NCI-H2029 treated with DMSO at 0.1 percent for 48 hours (cell line): ENCODE measurements at places on chromosomes 6 and 20.
A peak's percentile ranks its signal among the peaks of the same experiment; 100 is the strongest.

DNA sequence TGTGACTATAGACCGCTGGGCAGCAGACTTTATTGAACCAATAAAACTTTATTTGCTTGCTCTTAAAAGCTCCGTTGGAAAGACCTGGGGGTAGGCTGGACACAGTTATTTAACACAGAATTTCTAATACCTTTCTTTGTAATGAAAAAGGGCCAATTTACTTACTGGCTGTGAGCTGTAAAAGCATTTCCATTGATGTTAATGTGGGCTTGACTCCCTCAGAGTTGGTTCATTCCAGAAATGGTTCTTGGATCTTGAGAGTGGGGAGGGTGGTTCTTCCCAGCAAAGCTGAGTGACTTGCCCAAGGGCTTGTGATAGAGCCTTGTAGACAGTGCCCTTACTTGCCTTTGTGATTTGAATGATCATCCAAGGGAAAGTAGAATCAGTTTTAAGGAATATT lies 100.6 kb downstream of the SOX4 start:
- no peak for DNase-seq

GRCh38 chr6:134634466-134634865 lies 315.4 kb downstream of the ALDH8A1 start:
- no peak for DNase-seq

GRCh38 chr6:56951049-56951831 lies 3.7 kb upstream of the BEND6 start:
- DNase-seq = no peak

- no peak for DNase-seq
Observed at GRCh38 chr20:20683481-20684321, 28.7 kb downstream of the RALGAPA2 start.

- DNase-seq = no peak
Observed at GRCh38 chr6:26388014-26388413, 5.1 kb downstream of the BTN2A2 start.

GRCh38 chr6:121338366-121338765 lies 4.1 kb upstream of the TBC1D32 start:
- no peak for DNase-seq

DNA sequence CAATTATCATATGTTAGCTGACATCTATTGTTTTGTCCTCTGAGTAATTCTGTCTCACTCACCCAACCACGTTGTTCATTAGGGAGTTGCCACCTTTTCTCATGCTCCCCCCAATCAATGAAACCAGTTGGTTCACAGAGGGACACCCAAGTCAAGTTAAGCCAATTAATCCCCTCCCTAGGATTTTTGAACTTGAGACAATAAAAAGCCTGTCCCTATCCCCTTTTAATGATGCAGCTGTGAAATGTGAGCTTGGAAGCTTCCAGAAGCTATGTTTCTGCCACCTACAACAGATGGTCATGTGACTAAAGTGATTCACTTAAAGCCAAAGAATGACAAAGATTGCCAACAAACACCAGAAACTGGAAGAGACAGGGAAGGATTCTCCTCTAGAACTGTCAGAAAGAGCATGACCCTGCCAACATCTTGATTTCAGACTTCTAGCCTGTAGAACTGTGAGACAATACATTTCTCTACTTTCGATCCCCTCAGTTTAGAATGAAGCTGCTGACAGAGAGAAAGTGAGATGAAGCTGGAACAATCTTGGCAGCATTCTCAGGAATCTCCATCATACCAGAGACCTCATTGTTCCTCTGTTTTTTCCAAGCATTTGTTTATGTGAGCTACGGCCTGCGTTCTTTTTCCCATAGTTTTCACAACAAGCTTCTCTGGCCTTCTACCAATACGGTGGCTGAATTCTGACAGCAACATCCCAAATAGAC lies 57.8 kb upstream of the TPD52L1 start:
- DNase-seq = no peak

DNA sequence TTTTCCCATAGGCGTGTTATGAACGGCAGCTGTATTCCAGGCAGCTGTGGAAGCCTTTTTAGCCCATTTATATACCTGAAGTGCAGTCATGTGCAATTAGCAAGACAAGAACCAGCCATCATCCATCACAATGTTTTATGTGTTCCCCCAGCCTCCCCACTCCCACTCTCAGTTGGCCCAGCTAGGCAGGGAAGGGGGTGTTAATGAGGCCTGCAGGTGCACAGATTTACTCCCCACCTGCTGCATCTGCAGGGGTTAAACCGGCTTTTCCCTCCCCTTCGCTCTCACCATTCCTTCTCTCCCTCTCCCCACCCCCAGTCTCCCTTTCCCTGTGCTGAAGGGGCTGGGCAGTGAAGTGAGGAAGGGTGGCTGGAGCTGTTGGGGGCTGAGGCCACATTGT lies 149.8 kb upstream of the AKAP12 start:
- DNase-seq = no peak

GRCh38 chr6:56756791-56757587 lies 114.3 kb upstream of the DST start:
- DNase-seq = no peak

DNA sequence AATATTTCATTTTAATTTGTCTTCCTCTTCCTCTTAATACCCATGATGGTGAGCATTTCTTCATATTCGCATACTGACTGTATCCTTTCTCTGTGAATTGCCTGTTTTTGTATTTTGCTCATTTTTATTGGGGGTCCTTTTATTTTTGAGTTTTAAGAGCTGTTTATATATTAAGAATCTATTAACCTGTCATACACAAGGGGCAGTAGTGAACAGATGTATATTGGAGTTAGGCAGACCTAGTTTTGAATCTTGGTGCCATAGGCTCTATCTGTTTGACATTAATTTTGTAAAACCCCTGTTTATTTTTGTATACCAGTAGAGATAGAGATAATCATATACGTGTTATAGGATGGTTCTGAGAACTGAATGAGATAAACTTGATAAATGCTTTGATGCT lies 3.1 kb upstream of the WFDC5 start:
- DNase-seq = no peak

DNA sequence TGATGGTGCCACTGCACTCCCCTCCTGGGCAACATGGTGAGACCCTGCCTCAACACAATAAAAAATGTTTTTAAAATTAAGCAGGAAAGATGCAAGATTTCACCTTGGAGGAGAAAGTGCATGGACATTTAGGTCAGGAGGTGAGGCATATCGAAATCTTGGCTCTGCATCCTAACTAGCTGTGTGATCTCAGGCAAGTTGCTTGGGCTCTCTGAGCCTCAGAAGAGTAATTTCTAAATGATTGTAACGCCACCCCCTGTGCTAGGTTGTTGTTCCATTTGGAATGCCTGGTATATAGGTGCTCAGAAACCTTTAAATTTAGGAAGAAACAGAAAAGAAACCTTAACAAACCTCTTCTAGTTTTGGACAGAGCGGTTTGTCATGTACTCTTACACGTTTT lies 35.9 kb upstream of the C20orf144 start:
- no peak for DNase-seq

GRCh38 chr6:94478133-94479005 lies 1059.0 kb upstream of the EPHA7 start:
- DNase-seq = peak; percentile 37

- DNase-seq = no peak
Observed at GRCh38 chr20:23138682-23139081, 52.6 kb upstream of the CD93 start.

- DNase-seq = no peak
Observed at GRCh38 chr6:18240230-18240629, 24.1 kb downstream of the DEK start.

DNA sequence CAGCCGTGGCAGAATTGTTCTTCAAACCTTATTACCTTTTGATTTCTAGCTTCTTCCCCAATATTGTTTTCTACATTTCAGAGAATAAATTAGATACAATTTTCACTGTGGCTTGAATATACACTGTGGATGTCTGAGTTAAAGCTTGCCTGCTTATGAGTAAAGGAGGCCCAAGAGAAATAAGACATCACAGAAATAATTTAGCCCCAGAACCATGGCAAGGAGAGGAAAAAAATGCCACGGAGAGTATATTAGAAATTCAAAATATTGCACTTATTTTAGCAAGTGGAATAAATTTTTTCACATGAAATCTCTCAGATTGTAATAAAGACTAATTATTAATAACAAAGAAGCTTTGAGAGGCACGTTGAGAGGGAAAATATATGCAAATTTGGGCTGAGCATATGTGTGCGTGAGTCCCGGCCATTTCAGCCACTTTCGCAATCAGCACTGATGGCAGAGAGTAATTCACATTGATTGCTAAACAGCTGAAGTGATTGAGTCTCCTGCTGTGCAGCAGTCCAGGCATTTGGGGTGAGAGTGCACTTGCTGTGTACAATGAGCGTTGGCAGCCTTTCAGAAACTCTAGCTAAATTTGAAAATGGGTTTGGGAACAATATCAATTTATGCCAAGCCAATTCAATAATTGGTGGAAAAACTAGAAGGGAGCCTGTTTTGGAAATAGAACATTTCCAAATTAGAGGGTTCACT lies 596.0 kb downstream of the EPM2A start:
- DNase-seq = no peak

DNA sequence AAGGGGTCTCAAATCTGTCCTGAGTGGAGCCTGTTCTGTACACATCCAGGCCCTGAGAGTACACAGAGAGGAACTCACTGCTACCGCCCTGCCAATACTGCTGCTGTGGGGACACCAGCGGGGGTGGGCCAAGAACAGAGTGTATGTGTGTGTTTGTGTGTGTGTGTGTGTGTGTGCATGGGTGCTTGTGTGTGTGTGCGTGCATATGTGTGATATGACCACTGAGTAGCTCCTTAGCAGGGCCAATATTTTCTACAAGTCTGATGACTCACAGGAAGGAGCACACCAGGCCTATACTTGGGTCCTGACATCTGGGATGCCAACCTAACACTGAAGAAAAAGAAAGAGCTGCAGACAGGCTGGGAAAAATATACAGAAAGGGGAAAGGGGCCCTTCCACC lies 1.4 kb downstream of the RAET1E start:
- DNase-seq = no peak

DNA sequence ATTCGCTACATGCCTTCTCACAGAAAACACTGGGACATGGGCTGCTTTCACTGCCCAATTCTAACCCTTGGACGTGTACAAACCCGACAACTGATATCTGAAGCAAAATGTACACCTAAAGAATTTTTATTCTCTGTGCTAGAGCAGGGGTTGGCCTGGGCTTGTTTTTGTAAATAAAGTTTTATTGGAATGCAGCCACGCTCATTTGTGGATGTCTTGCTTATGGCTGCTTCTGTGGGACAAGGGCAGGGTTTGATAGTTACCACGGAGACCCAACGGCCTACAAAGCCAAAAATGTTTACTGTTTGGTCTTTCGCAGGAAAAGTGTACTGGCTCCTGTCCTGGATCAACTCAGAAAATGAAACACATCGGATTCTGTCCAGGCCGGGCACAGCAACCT lies 58.1 kb upstream of the APCDD1L start:
- no peak for DNase-seq

DNA sequence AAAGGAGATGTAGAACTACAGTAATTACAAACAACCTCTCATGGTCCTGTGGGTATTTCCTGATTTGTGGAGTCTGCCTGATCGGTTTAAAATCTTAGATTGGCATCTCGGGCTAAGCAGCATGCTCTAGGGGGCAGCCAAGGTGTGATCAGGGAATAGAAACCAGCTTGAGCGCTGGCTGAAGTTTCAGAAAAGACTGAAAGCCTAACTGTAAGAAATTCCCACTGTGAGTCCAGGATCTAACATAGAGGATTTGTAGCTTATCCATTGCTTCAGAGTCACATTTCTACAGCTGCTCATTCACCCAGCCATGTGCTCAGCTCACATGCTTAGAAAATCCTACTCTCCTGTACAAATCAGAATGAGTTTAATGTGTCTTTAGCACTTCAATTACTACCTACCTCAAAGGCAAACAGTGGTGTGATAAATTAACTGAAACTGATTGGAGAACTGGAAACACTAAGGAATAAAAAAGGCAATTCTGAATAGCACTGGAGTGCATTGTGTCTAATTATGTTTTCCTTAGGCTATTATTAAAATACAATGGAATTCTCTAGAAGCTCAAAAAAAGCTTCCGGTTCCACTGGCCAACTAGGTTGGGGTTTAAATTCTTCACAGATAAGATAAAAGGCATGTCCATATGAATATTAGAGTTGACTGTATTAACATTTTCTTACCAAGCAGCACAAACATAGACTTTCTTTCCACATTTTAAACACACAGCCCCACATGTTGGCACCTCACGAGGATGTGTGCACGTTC lies 73.8 kb upstream of the MPC1 start:
- no peak for DNase-seq

DNA sequence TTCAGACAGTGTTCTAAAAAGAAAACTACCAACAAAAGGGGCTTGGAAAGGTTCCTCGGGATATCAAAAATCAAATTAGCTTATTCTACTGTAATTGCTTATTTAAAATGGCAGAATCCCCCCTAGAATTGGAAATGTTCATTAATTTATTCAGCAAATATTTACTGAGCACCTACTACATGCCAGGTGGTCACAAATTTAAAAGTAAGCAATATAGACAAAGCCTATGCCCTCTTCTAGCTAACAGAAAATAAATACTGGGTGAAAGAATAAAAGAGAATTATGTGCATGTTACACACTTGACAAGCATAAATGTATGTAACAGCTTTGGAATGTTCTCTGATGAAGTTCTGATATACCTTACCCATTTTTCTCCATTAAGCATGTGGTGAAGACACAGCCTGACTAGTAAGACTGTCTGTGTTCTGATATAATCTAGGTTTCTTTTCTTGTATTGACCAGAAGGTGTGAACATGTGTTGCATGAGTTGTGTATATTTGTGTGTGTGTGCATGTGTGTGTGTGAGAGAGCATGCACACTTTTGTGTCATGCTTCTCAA lies 606.7 kb upstream of the CITED2 start:
- no peak for DNase-seq

DNA sequence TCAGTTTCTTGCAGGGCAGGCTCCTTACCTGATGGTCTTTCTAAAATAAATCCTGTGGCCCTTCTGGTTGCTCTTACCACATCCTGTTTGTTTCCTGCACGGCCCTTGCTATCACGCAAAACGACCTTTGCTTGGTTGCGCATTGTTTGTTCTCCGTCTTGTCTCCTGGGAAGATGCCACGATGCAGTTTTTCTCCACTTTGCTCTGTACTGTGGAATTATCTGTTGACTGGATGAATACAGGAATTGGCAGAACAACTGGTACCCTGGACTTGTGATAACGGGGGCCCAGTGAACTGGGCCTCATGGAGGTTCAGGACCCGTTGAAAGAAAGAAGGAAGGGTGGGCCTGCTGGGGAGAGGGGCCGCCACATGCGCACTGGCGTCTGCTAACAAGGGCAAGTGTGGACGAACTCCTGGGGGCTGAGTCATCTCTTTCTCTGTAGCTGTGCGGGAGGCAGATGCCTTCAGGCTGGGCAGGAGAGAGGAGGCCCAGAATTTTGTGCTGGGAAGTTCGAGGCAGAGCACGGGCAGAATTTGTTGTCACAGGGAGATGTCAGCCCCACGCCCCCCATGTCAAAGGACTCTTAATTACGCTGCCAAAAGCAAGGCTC lies 139.9 kb downstream of the BMP7 start:
- DNase-seq = no peak

GRCh38 chr20:8082989-8083388 lies 49.1 kb upstream of the PLCB1 start:
- no peak for DNase-seq

- DNase-seq = no peak
Observed at GRCh38 chr20:14757728-14758127, 420.3 kb upstream of the FLRT3 start.

- no peak for DNase-seq
Observed at GRCh38 chr20:51111290-51111689, 88.4 kb upstream of the KCNG1 start.

- DNase-seq = no peak
Observed at GRCh38 chr6:166644681-166645080, 17.6 kb upstream of the RPS6KA2 start.

- DNase-seq = no peak
Observed at GRCh38 chr6:142891454-142891853, 53.5 kb downstream of the HIVEP2 start.

- no peak for DNase-seq
Observed at GRCh38 chr6:63352544-63353285, 32.9 kb upstream of the LGSN start.
